ENCODE measurements at places on chromosomes 1 and 21. TPM values are rescaled to one million over a fixed set of nuclear protein-coding genes. Genes with fewer than 3 reads are reported as not detected.

LHX8 gene
- not detected for total RNA-seq

PLEKHN1 gene
- total RNA-seq, result 2.2 TPM

C1orf94 gene
- total RNA-seq, result not detected

FAM72D gene
- total RNA-seq, result 7.7 TPM

RASSF5 gene
- 190 TPM for total RNA-seq

S100A5 gene
- total RNA-seq, result 5.4 TPM

NCAM2 gene
- total RNA-seq, result 0.02 TPM

DRAXIN gene
- total RNA-seq, result 0.09 TPM

PPP1R15B gene
- total RNA-seq, result 65.5 TPM

All from T-helper 2 cell treated with Interferon-gamma antibody and Interleukin-4, amounts not matched to agents 100 ng/mL and 5 ng/mL, for 36 hours (primary cell).